GM23338 (cell line): ENCODE measurements at places on chromosomes 4 and X. TPM values are rescaled to one million over a fixed set of nuclear protein-coding genes. Genes with fewer than 3 reads are reported as not detected.

PORCN gene
- polyA plus RNA-seq, result 19.4 and 22.3 TPM in 2 replicates

SOX3 gene
- polyA plus RNA-seq, result 9.8 and 10.3 TPM in 2 replicates

- H3K36me3 ChIP-seq, result no peaks in the 10 kb centered on the region
- H3K27ac ChIP-seq, result no peak overlapping the region
- H3K27me3 ChIP-seq, result no peaks in the 10 kb centered on the region
Measured at GRCh38 chr4:60396341-60397049, 803.6 kb upstream of the ADGRL3 start.

- no peaks in the 10 kb centered on the region for H3K36me3 ChIP-seq
- H3K4me1 ChIP-seq, result no peaks in the 10 kb centered on the region
- H3K27me3 ChIP-seq, result no peaks in the 10 kb centered on the region
- no peak for DNase-seq
- no peak overlapping the region for H3K27ac ChIP-seq
Measured at GRCh38 chrX:20456971-20457370, 190.3 kb upstream of the RPS6KA3 start.
